Hematopoietic multipotent progenitor cell treated with erythropoietin and hydrocortisone succinate and interleukin-3 and kit ligand, for 17 days (in vitro differentiated cells): ENCODE measurements at places on chromosomes 2 and 18.

GRCh38 chr2:106356291-106356690, 111.9 kb downstream of the RGPD3 start:
- no peak for DNase-seq

DNA sequence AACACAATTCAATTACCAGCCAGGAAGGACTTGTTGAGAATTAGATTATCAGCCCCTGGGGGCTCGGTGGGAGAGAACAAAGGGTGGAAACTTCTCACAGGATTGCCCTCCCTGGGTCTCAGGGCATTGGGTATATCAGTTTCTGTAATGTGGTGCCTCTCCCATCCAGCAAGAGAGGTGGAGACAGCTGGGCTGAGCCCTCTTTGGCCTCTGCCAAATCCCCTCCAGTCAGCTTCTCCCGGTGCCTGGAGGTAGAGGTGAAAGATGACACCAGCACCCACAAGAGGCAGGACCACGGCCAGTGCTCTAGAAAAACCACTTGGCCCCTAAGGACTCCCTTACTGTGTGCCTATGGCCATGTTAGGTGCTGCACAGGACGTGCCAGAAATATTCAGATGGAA, 179.7 kb downstream of the HAUS1 start:
- no peak for DNase-seq

DNA sequence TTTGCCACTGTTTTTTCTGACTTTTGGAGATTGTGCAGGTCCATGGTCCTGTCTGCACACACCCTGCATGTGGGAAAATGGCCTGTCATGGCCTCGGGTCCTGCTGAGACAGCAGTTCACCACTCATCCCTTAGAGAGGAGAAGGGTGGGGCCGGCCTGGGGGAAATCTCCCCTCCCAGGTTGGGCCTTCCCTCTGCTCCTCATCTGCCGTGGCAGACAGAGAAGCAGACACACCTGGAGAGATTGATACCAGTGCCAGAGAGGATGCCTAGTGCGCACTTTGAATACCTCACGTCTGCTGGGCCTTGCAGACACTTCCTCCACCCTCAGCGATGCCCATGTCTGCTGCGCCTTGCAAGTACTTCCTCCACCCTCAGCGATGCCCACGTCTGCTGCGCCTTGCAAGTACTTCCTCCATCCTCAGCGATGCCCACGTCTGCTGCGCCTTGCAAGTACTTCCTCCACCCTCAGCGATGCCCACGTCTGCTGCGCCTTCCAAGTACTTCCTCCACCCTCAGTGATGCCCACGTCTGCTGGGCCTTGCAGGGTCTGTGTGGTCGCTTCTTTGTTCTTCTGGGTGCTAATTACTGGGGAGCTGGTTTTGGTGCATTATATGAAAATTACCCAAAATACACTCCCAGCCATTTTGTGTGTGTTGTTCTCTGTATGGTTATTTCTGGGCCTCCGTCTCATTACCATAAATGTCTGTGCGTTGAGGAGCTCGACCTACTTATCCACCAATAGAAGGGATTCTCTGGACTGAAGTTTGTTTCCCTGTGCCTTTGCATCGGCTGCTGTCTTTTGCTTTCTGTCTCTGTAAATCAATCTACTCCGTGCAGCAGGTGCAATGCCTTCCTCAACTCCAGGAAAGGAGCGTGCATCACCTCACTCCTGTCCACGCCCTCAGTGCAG, 186.9 kb upstream of the PXDN start:
- no peak for DNase-seq

DNA sequence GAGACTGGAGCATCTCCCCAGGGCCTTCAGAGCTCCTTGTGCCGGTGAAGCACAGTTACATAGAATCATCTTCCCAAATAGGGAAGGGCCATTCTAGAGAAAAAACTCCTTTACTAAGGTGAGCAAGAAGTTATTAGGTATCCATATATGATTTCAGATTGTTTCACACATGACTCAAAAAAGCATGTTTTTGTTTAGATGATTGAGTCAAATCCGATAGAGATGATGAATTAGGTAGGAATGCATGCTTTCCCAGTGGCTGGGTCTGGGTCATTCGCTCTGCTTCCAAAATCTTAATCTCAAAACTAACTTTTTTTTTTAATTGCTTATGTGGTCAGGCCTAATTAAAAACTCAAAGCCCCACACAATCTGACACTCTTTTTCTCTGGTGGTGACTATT, 3.8 kb downstream of the NT5C1B start:
- no peak for DNase-seq

DNA sequence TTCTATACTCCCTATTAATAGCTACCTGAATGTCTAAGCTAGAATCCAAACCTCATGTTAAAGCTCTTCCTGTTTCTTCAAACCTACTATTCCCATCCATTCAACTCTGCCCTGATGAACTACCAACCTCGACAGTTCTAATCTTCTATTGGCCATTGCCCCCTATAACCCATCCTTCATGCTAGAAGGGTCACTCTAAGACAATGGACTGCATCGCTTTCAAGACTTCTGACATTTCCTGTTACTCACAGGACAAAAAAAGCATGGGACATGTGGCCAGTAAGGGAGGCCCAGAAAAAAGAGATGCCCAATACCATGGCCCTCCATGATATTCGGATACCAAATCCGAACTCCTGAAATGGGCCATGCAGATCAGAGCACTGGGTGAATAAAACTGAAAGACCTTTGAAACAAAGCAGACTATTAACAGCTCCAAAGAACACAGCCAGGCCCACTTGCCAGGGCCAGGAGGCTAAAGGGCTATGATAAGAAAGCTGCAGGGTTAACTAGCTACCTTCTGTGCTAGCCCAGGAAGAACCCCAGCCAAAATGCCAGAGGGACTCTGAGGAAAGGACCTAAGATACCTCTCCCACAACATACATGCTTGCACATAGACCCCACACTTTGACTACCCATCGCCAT, 4.5 kb downstream of the B4GALT6 start:
- no peak for DNase-seq

GRCh38 chr2:134410006-134410405, 156.1 kb downstream of the MGAT5 start:
- DNase-seq, result no peak
